ENCODE measurements at places on chromosomes 4 and X.
A peak's percentile ranks its signal among the peaks of the same experiment; 100 is the strongest.

- peak; percentile 58 for DNase-seq
Measured at GRCh38 chr4:64539234-64539849, 130.1 kb upstream of the TECRL start.

GRCh38 chr4:5003372-5003857 is 15.8 kb downstream of the CYTL1 start:
- no peak for DNase-seq

GRCh38 chr4:83618991-83619645 is 83.2 kb downstream of the GPAT3 start:
- peak; percentile 37 for DNase-seq

- DNase-seq = no peak
Measured at GRCh38 chrX:87900320-87900908, 382.8 kb downstream of the KLHL4 start.

DNA sequence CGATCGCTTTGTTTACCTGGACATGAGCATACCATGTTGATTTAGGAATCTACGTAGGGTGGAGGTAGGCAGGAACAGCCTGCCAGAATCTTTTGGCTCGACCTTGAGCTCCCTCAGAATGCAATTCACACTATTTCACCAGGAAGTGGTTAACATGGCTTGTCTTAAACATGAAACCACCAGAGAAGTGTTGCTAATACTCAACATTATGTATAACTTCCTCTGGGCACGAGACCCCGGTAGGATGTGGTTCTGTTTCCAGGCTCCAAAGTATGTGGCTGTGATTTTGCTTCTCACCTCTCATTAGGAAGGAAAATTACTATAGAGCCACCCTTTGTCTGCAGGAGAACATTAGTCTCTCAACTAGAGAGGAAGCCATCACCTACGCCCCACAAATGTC is 59.0 kb upstream of the VCX3B start:
- no peak for DNase-seq

DNA sequence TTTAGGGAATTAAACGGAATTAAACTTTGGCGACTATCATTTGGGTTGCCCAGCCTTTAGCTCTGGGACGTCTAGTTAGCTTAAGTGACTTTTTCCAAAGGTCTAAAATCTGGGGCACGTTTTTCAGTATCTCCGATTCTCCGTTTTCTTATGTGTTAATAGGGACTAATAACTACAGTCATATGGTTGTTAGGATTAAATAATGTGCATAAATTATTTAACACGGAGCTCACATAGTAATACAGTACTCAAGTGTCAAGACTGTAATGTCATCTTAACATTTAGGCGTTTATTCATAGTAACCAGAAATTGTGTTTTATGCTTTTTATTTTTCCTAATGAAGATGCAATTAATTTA is 466 bp upstream of the CCNA2 start:
- no peak for DNase-seq

- no peak for DNase-seq
Measured at GRCh38 chr4:148055844-148056243, 324.0 kb downstream of the ARHGAP10 start.

- no peak for DNase-seq
Measured at GRCh38 chr4:139493176-139493575, 39.3 kb downstream of the RAB33B start.

GRCh38 chrX:119698845-119699244 is 5.9 kb upstream of the SEPTIN6 start:
- DNase-seq = peak; percentile 82

DNA sequence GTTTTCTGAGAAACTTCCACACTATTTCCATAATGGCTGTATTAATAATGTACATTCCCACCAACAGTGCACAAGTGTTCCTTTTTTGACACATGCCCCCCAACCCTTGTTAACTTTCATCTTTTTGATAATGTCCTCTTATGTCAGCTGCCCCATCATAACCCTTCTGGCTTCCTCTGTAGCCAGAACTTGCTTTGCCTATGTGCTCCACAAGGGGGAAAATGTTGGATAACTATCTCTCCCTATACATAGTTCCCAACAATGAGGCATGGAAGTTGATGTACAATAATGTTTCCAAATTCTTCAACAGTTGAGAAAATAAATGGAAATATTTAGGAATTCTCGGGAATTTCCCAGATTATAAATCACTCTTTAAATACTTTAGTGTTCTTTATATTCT is 142.9 kb downstream of the ASB9 start:
- DNase-seq = no peak

DNA sequence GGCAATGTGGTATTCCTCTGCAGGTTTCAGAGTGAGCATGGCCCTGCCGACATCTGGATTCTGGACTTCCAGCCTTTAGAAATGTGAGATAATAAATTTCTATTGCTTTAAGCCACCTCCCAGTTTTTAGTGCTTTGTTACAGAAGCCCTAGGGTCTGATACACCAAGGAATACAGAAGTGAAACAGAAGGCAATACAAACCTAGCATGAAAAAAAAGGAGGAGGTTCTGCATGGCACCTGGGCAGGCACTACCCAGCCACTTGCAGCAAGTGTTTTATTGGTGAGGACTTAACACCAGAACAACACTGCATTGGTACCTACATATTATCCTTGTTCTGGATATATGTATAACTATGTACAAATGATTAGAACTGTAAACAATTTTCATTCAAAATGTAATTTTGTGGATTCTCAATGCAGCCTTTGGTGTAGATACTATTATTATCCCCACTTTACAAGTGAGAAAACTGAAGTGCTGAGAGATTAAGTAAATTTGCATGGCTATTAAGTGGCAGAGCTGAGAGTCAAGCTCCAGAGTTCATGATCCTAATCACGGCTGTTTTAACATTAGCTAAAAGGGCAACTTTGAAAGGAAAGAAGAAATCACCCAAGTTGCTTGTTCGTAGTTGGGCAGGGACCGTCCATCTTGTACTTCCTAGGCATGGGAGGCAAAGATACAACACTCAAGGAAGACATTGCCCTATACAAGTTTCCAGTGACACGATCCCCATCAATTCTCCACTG is 71.8 kb downstream of the IL21 start:
- DNase-seq = no peak

- DNase-seq = no peak
Measured at GRCh38 chrX:12580548-12580947, 210.7 kb upstream of the PRPS2 start.

DNA sequence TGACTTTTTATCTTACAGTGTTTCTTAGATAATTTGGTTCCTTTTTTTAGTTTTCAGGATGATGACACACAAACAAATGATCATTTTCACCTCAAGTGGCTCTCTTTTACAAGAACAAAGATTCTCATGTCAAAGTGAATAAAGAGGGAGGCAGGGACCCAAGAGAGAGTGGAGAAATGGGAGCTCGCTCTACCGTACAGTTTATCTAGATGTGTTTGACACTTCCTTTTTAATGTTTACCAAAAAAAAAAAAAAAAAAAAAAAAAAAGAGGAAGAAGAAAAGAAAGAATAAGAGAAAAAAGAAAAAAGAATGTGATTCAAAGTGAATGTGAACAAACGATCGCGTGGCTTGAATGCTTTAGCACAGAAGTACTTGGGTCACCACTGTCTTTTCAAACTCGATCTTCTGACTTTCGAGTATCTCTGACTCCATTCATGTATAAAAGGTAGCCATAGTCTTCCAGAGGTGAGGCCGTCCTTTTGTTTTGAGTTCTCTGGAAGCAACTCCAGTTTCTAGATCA is 75.6 kb upstream of the GRXCR1 start:
- DNase-seq = no peak

DNA sequence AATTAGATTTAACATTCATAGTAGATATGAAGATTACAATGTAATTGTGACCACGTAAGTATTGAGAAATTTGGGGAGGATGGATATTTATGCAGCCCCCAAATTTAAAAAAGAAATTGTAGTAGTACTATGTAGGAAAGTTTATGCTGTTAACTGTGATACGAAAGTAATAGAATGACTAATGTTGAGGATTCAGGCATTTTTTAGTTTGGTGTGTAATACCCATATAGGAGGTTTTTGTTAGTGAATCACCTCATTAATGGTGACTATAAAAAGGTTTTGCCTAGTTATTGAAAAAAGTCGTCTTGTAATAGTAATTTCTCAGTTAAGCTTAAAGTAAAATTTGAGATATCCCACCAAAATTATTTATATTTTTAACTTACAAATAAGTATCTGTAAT is 67.2 kb downstream of the SMARCAD1 start:
- DNase-seq = peak; percentile 36

GRCh38 chr4:79987401-79987800 is 85.6 kb downstream of the ANTXR2 start:
- no peak for DNase-seq

- peak; percentile 49 for DNase-seq
Measured at GRCh38 chr4:89549907-89550306, 242.3 kb upstream of the GPRIN3 start.

DNA sequence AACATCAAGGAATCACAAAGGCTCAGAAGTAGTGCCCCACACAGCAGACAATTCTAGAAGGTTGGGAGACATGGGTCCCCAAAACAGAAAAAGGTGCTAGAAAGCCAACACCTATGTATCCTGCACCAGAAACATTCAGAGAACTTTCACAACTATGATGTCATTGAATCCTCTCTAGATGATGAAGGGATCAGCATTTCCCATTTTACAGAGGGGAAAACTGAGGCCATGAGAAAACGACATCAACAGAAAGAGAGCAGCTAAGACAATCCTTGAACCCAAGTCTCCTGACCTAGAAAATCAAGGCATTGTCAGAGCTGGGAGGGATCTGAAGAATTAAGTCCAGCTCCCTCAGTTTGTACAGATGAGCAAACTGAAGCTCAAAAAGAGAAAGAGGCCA is 3.3 kb downstream of the KCND1 start:
- no peak for DNase-seq

- DNase-seq = peak; percentile 4
Measured at GRCh38 chr4:37516057-37516775, 170.0 kb downstream of the RELL1 start.

- DNase-seq = no peak
Measured at GRCh38 chr4:132992686-132993085, 156.4 kb upstream of the PCDH10 start.

DNA sequence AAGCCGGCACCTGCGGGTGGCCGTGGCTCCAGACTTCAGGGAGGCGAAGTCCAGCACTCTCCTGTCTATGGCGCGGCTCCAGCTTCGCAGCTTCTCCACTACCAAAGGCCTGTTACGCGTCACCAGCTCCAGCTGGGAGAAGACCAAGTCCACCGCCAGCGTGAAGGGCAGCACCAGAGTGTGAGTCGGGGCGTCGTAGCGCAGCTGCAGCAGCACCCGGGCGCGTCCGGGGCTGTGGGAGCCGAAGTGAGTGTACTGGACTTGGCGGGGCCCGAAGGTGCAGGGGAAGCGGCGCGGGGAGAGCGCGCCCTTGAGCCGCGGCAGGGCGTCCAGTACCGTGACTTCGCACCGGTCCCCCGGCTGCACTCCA is 444 bp downstream of the FREM3 start:
- DNase-seq = peak; percentile 1

GRCh38 chrX:34300871-34301270 is 168.8 kb upstream of the FAM47A start:
- DNase-seq = peak; percentile 2

DNA sequence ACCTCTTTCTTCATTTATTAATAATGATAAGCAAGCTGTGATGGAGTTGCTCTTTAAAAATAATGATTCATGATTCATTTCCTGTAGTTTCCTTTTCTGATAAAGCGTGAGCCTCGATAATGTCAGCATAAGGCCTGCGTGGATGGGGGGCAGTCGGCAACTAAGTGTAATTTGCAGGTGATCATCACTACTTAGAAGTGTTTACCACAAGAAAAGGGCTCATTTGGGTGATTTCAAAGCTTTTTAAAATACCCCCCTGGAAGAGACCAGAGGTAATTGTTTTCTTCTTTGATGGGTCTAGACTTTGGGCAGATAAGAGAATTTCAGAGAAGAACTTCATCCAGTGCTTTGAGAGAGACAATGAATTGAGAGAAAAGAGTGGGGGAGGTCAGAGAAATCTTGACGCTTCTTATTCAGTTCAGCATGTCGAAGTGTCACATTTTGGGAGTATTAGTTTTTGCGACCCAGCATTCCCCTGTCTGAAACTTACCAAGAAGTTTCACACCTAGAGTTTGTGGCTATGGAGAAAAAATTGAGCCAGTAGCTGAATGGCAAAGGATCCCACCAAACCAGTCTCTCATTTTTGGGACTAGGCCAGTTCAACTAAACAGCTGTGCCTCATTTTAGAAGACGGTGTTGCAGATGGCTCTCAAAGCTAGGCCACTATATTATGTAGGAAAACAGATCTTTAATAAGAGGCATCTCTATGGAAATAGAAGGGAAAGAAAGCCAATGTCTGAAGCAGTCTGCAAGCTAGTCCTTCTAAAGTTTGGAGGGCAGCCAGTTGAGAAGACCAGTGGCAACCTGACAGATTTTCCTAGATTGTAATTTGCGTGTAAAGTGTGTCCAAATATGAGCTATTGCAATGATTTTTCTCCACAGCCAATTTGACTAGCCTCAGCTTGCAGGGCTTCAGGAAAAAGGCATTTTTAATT is 171.0 kb upstream of the PPP1R2C start:
- DNase-seq = peak; percentile 0

- no peak for DNase-seq
Measured at GRCh38 chr4:16238327-16238726, 12.1 kb upstream of the TAPT1 start.

DNA sequence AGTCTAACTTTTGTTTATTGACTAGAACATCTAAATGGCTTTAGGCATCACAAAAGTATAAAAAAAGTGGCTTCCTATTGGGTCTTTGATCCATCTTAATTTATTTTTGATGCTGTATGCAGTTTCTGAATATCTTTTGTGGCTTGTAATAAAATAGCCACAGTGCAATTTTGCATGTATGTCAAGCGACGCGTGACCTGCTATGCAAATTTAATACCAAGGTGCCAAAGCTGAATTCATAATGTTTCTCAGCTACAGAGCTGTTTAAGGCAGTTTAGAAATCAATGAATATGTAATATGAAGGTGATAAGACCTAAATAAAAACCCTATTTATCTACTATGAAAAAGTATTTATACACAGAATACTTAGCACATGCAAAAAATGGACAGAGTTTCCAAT is 197.8 kb downstream of the AFF2 start:
- DNase-seq = no peak

- no peak for DNase-seq
Measured at GRCh38 chrX:132395645-132396044, 93.2 kb downstream of the MBNL3 start.

GRCh38 chr4:168537571-168537970 is 40.7 kb downstream of the PALLD start:
- DNase-seq = no peak
